ENCODE measurements at places on chromosomes 5 and 9.

- DNase-seq = no peak
These were observed 73.4 kb upstream of the MELK start for GRCh38 chr9:36499174-36499890.

GRCh38 chr5:79149433-79149832, 37.8 kb downstream of the BHMT start:
- DNase-seq = no peak

GRCh38 chr5:6107675-6108539, 270.4 kb downstream of the MED10 start:
- no peak for DNase-seq

- DNase-seq = no peak
These were observed 340.9 kb downstream of the EFNA5 start for GRCh38 chr5:107329850-107330249.

- DNase-seq = peak; percentile 29
These were observed 5.0 kb upstream of the C1QTNF3 start for GRCh38 chr5:34047774-34048572.

- peak; percentile 73 for DNase-seq
These were observed 1.3 kb downstream of the NIM1K start for GRCh38 chr5:43193181-43193893.

DNA sequence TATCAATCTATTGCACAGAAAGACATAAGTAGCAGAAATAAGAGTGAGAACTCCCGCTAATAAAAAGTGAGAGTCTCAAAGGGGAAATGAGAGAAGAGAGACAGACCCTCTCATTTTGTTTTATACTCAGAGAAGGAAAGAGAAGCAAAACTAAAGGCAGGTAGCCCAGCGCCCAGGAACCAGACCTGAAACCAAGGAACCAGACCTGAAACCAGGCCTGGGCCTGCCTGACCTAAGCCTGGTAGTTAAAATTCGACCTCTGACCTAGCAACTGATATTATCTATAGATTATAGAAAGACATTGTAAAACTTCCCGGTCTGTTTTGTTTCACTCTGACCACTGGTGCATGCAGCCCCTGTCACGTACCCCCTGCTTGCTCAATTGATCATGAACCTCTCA, 134.5 kb upstream of the SEMA6A start:
- DNase-seq = no peak

DNA sequence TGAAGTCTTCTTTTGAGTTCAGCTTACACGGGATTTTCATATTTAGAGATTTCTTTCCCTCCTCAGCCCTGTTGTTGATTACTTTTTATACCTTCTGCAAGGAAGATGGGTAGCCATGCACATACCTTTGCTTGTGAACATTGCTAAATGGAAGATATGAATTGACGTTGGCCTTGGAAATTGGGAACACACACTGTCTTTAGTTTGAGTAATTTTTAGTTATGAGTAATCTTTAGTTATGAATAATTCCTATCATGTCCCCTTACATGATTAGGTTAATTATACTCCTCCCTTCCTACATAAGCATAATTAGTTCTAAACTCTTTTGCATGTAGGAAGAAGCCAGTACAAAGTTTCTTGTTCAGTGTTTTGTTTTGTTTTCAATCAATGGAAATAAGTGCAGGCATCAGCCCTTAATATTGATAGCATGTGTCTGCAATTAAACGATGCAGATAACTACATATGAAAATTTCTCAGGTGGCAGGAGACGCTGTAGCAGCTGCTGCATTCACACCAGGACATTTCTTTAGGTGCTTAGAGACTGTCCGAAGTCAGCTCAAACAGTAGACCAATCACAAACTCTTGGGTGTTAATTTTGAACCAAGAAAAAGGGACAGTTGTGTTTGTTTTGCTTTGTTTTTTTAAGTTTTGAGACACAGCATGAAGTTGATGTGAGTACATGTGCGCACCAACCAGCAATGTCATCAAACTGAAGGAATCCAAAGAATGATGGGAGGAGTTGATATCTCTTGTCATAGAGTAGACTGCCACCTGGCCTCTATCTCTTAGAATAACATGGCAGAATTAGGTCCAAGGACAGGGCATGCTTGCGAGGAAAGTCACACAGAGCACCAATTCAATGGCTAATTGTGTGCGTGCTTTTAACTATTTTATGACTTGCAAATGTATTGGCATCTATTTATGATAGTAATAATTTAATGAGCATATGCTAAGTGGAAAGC, 51.4 kb downstream of the SMARCA2 start:
- DNase-seq = peak; percentile 16

GRCh38 chr9:91678807-91679580, 255.4 kb upstream of the NFIL3 start:
- DNase-seq = no peak

- peak; percentile 30 for DNase-seq
These were observed 97.3 kb downstream of the CFAP90 start for GRCh38 chr5:7753596-7753995.

GRCh38 chr5:138884554-138884953, 9.4 kb upstream of the LRRTM2 start:
- DNase-seq = no peak

DNA sequence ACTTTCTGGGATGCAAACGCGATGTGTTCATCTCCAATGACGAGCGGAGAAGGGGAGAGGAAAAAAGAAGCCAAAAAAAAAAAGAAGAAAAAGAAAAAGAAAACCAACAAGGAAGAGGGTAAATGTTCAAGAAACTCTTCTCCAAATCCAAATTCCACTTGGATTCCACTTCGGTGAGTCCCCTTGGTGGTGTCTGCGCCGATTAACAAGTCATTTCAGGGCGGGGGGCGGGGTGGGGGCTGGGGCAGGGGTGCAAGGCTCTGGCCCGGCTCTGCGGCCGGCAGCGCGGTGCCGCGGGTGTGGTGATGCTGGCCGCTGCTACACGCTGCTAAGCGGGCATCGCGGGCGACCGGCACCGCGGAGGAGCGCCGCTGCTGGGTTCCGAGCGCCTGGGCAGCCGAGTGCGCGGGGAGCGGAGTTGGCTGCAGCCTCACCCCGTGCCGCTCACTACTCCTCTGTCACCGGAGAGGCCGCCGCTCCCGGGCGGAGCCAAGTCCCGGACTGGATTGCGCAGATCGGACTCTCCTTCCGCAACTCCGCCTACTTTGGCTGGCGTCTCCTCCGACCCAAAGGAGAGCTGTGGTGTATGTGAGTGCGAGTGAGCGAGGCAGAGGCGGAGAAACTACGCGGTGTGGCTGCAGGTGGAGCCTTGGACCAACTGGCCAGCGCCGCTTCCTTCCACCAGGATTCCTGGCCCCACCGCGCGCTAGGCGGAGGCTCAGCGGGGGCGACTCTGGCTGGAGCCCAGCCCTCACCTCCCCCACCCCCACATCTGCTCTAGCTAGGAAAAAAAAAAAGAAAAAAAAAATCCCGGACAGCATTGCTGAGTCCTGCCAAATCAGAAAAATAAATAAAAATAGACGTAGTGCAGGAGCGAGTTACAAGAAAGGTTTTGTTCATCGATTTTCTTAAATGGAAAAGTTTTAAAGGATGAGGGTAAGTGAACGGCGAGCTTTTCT, at the start of gene SEMA6A:
Gene SEMA6A, minus strand, starts transcription at position 457 of the 959 bp plus-strand sequence. CDS start 69,879 bp downstream, outside the sequence.
- peak; percentile 84 for DNase-seq

DNA sequence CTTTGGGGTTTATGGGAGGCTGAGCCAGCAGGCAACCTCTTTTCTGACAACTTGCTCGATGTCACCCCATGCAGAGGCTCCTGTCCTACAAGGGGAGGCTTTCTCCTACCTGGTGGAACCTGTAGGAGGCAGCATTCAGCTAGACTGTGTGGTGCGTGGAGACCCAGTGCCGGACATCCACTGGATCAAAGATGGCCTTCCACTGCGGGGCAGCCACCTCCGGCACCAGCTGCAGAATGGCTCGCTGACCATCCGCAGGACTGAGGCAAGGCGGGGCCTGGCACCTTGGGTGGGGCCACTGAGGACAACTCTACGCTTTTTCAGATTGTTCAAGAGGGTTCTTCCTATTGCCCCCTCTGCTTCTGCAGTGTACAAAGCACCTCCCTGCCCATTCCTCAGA, 36.1 kb upstream of the ASS1 start:
- DNase-seq = no peak

- DNase-seq = no peak
These were observed 14.3 kb downstream of the OR2V2 start for GRCh38 chr5:181161534-181162175.

DNA sequence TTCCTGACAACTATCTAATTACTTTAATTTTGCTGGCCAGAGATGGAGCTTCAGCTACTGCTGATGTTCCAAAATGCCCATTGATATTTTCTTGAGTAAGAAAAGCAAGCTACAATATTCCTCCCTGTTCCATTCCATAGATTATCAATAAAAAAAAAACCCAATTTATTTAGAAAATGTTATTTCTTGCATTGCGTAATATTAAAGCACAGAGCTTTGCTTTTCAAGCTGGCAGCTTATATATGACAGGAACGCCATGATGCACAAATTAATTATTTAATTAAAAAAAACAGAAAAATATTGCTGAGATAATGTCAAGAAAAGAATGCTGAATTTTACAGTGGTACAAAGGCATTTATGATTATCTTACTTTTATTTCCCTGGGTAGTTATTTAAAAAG, 47.9 kb downstream of the TRPM3 start:
- no peak for DNase-seq

GRCh38 chr5:151128817-151129216, 28.8 kb downstream of the ANXA6 start:
- DNase-seq = no peak

- no peak for DNase-seq
These were observed 29.6 kb downstream of the SAR1B start for GRCh38 chr5:134603059-134603458.

GRCh38 chr9:124611106-124611505, 103.9 kb upstream of the NR5A1 start:
- no peak for DNase-seq

GRCh38 chr5:67115817-67116216, 80.8 kb downstream of the CD180 start:
- no peak for DNase-seq

DNA sequence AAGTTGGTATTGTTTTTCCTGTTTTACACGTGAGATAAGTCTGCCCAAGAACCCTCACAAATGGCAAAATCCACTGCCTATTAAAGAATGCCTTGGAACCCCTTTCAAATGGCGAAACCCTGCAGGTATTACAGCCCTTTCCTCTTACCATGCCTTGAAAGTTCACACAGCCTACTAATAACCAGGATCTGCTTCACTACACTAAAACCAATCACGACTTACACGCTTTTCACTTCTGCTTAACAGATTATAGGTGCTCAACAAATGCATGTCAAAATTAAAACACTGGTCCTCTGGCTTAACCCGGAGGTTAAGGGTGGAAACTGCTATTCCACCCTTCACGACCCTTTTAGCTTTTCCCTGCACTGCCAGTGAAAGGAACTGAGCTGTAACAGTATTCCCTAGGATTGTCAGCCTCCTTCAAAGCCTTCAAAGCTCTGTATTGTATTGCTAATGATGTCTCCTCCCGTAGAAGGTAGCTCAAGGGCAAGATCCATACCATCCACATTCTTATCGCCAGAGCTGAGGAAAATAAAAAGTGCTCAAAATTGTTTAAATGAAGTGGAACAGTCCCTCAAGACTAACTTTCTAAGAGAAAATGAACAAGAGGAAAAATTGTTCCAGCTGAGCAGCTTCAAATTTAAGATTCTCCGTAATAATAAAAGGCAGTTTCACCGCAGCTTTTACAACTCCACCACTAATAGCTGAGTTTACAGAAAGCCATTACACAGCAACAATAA, 997 bp downstream of the AUH start:
- DNase-seq = peak; percentile 26

- DNase-seq = no peak
These were observed 126.4 kb upstream of the CXCL14 start for GRCh38 chr5:135705141-135705631.

GRCh38 chr9:136357202-136357725, 6.3 kb downstream of the DNLZ start:
- no peak for DNase-seq

DNA sequence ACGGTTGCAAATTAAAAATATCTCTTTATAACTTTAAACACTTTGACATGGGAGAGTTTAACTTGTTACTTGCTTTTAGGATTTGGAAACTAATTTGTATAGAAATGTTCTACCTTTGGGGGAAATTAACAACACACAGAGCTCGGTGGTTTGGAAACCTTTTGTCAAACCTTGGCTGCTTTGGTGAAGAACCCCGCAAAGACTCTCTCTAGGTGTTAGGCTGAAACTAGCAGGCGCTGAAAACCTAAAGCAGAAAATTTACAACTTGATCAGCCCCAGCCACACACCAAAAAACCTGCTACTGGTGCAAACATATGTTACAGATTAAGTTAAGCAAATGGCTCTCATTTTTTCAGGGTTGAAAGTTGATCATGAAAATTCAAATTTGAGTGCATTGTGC, 25.8 kb downstream of the NR2F1 start:
- no peak for DNase-seq

Measured in KBM-7 (cell line).